ENCODE measurements at places on chromosomes 2 and 18. TPM values are rescaled to one million over a fixed set of nuclear protein-coding genes. Genes with fewer than 3 reads are reported as not detected.

DNA sequence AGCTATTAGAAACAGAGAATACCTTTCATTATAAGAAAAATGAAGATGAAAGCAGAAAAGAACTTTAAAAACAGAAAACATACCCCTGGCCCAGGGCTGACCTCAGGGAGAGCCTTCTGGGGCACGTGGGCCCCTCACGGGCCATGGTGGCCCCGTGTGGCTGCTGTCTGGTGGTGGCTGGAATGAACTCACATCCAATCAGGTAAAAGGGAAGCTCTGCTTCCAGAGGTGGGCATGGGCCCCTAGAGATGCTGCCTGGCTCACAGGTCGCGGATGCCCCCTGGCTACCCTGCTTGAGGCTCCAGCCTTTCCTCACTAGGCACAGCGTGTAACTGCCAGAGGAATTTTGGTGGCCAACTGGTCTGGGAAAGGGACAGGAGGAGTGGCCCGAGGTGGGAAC is 16.6 kb downstream of the SNORC start:
- H3K36me3 ChIP-seq, result no peaks in the 10 kb centered on the region
- DNase-seq, result no peak
- peaks cover 20% of the 10 kb centered on the region for H3K4me1 ChIP-seq
- no peak overlapping the region for H3K4me3 ChIP-seq
- no peaks in the 10 kb centered on the region for H3K27me3 ChIP-seq

DNA sequence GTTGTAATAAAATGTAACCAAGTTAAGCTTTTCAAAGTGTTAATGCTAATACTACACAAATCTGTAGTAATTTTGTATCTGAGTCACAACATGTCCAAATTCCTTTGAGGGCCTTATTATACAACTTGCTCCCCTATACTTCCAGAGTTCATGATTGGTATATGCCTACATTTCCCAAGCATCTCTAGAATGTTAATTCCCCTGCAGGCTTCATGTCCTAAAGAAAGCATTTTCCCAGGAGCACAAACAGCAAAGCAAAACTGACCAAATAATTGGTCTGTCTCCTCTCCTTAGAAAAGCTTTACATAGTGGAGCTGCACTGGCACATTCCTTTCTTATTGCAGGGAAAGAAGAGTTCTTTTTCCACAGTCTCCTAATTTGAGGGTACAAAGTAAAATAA is 3.7 kb downstream of the ALS2 start:
- DNase-seq, result no peak
- no peak overlapping the region for H3K27ac ChIP-seq
- H3K36me3 ChIP-seq, result no peaks in the 10 kb centered on the region
- H3K4me1 ChIP-seq, result peaks cover 11% of the 10 kb centered on the region

- no peaks in the 10 kb centered on the region for H3K4me1 ChIP-seq
- no peak overlapping the region for H3K27ac ChIP-seq
Observed at GRCh38 chr2:114614592-114614991, 172.2 kb downstream of the DPP10 start.

ICA1L gene
- total RNA-seq, result 2.5 TPM

DNA sequence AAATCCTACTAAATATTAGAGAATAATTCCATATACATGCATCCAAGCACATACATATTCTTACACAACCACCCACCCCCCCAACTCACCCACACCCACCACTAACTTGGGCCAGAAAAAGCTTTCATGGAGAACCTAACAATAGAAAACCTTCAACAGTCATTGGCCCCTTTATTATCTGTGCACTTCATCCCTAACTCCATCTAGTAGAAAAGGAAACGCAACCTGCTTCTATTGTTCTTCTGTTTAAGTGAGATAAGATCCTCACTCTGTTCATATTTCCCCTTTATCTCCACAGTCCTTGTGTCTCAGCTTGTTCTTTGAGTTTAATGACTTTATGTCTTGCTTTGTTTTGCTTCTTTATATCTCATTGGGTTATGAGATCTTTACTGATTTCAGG is 1740.2 kb upstream of the CELF4 start:
- no peaks in the 10 kb centered on the region for H3K27me3 ChIP-seq
- H3K4me3 ChIP-seq, result no peak overlapping the region
- no peak for DNase-seq
- H3K36me3 ChIP-seq, result no peaks in the 10 kb centered on the region
- no peaks in the 10 kb centered on the region for H3K4me1 ChIP-seq
- no peak overlapping the region for H3K27ac ChIP-seq

- H3K36me3 ChIP-seq, result peaks cover 15% of the 10 kb centered on the region
- no peaks in the 10 kb centered on the region for H3K27me3 ChIP-seq
- H3K27ac ChIP-seq, result peak overlapping the region; percentile 100
- peak overlapping the region; percentile 4 for H3K4me3 ChIP-seq
- peaks cover 94% of the 10 kb centered on the region for H3K4me1 ChIP-seq
Observed at GRCh38 chr2:110105608-110106467, 9.8 kb downstream of the MALL start.

DNA sequence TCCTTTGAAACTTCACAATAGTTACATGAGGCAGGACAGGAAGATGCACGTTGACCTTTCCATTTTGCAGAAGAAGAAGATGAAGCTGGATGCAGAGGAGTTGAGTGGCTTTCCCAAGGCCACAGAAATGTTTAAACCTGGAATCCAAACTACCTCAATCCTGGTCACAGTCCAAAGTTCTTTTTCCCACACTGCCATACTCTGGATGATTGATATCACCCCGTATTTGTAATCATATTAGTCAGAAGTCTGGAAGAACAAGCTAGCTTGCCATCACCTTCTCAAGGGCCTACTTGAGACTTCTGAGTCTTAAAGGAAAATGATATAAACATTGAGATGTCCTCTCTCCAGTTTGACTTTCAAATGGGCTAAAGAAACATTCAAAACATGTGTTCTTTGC is 190.1 kb downstream of the LNPK start:
- H3K36me3 ChIP-seq, result no peaks in the 10 kb centered on the region
- no peaks in the 10 kb centered on the region for H3K27me3 ChIP-seq
- H3K4me3 ChIP-seq, result no peak overlapping the region
- DNase-seq, result no peak
- no peaks in the 10 kb centered on the region for H3K4me1 ChIP-seq

- H3K27ac ChIP-seq, result no peak overlapping the region
- H3K36me3 ChIP-seq, result no peaks in the 10 kb centered on the region
- no peak for DNase-seq
- H3K27me3 ChIP-seq, result no peaks in the 10 kb centered on the region
Observed at GRCh38 chr18:77044866-77045664, 87.5 kb downstream of the MBP start.

DNA sequence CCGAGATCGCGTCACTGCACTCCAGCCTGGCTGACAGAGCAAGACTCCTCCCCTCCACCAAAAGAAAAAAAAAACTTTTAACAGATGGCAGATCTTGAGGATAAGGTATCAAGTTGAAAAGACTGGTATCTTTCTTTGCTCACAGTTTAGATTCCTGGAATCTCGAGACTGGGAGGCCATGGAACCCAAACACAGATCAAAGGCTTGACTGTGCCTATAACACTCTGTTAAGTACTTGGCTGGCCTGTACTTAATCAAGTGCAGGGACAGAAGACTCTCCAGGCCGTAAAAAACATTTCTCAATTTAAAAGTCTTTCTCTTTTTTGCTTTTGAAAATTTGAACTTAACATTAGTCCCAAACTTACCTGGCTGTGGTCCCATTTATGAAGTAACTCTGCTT is 107.1 kb upstream of the ZNF516 start:
- 0 out of 2 replicates have a peak, but pooled peaks cover 3% of the 10 kb centered on the region for H3K27me3 ChIP-seq
- H3K27ac ChIP-seq, result no peak overlapping the region
- H3K4me3 ChIP-seq, result no peak overlapping the region
- DNase-seq, result no peak

- H3K36me3 ChIP-seq, result peaks cover 13% of the 10 kb centered on the region
- peak overlapping the region; percentile 98 for H3K27ac ChIP-seq
- no peak for DNase-seq
- peak overlapping the region; percentile 84 for H3K4me3 ChIP-seq
- H3K27me3 ChIP-seq, result no peaks in the 10 kb centered on the region
Observed at GRCh38 chr2:131093696-131094462, 619 bp upstream of the FAM168B start.

CAPN14 gene
- not detected for total RNA-seq

DNA sequence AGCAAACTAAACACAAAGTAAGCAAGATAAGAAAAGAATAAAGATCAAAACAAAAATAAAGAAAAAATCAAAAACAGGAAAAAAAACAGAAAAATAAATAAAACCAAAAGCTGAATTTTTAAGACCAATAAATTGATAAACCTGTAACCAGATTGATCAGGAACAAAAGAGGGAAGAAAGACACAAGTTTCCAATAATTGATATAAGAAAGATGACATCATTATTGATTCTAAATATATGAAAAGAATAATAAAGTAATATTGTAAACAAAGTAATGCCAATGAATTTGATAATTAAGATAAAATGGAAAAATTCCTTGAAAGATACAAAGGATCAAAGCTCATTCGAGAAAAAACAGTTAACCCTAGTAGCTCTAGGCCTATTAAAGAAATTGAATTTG is 394.6 kb upstream of the LRATD1 start:
- no peaks in the 10 kb centered on the region for H3K36me3 ChIP-seq
- no peaks in the 10 kb centered on the region for H3K27me3 ChIP-seq
- no peaks in the 10 kb centered on the region for H3K4me1 ChIP-seq
- H3K4me3 ChIP-seq, result no peak overlapping the region
- no peak for DNase-seq

DNA sequence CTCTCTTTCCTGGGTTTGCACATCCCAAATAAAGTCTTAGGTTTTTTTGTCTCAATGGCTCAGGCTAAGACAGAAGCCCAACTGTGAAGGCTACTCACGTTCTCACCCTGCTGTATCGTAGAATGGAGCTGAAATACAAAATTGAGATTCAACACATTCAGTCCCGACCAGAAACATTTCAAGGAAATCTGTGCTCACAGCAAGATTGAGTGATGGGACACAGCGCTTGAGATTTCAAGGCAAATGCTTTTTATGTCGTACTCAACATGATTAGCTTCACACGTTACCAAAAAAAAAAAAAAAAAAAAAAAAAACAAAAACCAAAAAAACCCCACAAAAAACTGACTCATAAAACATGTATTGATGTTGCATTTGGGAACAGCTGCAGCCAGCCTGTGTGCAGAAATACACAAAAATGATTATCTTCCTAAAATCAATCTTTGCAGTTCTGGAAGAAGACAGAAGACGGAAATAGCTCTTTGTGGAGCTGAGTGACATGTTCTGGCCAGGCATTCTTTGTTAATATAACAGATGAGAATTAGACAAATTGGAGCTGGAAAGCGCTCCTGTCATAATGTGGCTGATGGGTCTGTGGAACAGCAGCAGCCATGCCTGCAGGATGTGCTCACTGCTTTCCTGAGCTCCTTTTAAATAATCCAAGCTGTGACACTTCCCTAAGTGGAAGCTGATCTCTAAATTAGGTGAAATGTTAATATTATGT is 453.2 kb downstream of the LPIN1 start:
- H3K27me3 ChIP-seq, result 0 out of 2 replicates have a peak, but pooled peaks cover 9% of the 10 kb centered on the region
- H3K4me1 ChIP-seq, result no peaks in the 10 kb centered on the region
- no peak overlapping the region for H3K27ac ChIP-seq
- H3K4me3 ChIP-seq, result no peak overlapping the region
- H3K36me3 ChIP-seq, result no peaks in the 10 kb centered on the region
- DNase-seq, result no peak

STAT1 gene
- 60.7 TPM for total RNA-seq

- H3K36me3 ChIP-seq, result peaks cover 54% of the 10 kb centered on the region
- no peaks in the 10 kb centered on the region for H3K27me3 ChIP-seq
- H3K27ac ChIP-seq, result no peak overlapping the region
- no peak for DNase-seq
- no peak overlapping the region for H3K4me3 ChIP-seq
- H3K4me1 ChIP-seq, result no peaks in the 10 kb centered on the region
Observed at GRCh38 chr18:24443870-24444269, 16.6 kb upstream of the HRH4 start.

GRCh38 chr2:44649381-44649780 is 287.6 kb downstream of the CAMKMT start:
- no peaks in the 10 kb centered on the region for H3K36me3 ChIP-seq
- DNase-seq, result no peak
- no peaks in the 10 kb centered on the region for H3K27me3 ChIP-seq
- H3K4me1 ChIP-seq, result no peaks in the 10 kb centered on the region

GRCh38 chr2:28333606-28334526 is 58.8 kb upstream of the FOSL2 start:
- no peaks in the 10 kb centered on the region for H3K36me3 ChIP-seq
- no peak overlapping the region for H3K4me3 ChIP-seq
- H3K27ac ChIP-seq, result no peak overlapping the region
- no peak for DNase-seq
- peaks cover 17% of the 10 kb centered on the region for H3K4me1 ChIP-seq

All from HCT116 (cell line).